ENCODE measurements at places on chromosomes 2 and 18.

DNA sequence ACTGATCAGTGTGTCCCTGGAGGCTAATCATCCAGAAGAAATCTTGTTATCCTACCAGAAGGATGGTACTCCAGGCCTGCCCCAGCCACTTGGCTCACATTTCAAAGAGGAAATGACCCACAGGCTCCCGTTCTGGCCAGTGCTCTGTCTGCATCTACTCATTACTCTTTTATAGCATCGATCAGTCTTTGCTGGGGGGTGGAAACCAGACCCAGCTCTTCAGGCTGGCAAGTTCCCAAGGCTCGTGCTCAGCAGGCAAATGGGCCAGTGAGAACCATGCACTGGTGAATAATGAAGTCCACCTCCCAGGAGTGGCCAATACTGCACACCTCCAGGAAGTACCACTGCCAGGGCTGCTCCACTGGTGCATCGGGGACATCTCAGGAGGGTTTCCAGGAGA, 38.8 kb downstream of the DNER start:
- DNase-seq, result no peak

DNA sequence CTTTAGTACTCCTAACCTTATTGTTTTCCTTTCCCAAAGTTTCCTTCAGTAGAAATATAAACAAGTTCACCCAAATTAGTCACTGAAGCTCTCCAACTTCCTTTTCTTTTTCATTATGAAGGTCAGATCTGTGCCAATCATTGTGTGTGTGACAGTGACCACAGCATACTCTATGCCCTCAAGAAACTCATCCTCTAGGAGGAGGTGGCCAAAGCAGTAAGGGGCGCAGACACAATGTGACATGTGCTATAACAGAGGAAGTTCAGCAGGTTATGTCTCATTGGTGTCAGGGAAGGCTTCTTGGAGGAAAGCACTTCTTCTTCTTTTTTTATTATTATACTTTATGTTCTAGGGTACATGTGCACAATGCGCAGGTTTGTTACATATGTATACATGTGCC, 60.0 kb upstream of the PSME4 start:
- no peak for DNase-seq

GRCh38 chr18:44541159-44541558, 139.5 kb upstream of the SETBP1 start:
- DNase-seq, result no peak

GRCh38 chr2:74104839-74105238, 42.9 kb downstream of the BOLA3 start:
- DNase-seq, result no peak

DNA sequence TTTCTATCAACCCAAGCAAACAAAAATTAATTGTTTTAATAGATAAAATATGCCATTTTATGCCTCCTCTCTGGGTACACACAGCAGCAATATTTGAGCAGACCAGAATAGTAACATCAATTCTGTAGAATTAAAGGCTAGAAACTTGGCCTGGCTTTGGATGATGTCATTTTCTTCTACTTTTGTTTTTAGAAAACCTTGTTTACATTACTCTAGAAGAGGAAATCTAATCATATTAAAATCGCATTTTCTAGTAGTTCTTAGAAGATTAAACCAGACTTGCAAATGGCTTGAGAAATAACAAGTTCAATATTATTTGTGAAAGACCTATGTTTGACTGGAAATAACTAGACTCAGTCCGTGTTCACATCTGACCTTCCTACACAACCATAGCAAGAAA, 102.3 kb upstream of the RFX8 start:
- no peak for DNase-seq

DNA sequence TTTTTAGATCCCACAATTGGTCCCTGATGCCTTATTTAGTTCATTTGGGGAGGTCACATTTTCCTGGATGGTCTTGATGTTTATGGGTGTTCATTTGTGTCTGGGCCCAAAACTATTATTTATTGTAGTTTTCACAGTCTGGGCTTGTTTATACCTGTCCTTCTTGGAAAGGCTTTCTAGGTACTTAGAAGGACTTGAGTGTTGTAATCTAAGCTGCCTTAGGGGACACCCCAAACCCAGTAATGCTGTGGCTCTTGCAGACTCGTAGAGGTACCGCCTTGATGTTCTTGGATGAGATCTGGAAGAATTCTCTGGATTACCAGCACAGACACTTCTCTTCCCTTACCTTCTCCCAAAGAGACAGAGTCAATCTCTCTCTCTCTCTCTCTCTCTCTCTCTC, 25.0 kb upstream of the ITSN2 start:
- no peak for DNase-seq

DNA sequence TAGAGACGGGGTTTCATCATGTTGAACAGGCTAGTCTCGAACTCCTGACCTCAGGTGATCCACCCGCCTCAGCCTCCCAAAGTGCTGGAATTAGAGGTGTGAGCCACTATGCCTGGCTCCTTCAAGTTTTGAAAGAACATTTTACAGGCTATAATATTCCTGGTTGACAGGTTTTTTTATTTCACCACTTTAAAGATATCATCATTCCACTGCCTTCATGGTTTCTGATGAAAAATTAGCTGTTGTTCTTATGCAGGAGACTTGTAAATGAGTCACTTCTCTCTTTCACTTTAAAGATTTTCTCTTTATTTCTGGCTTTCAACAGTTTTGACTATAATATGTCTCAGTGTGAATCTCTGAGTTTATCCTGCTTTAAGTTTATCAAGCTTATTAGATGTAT, 7.9 kb upstream of the ARPC2 start:
- no peak for DNase-seq

DNA sequence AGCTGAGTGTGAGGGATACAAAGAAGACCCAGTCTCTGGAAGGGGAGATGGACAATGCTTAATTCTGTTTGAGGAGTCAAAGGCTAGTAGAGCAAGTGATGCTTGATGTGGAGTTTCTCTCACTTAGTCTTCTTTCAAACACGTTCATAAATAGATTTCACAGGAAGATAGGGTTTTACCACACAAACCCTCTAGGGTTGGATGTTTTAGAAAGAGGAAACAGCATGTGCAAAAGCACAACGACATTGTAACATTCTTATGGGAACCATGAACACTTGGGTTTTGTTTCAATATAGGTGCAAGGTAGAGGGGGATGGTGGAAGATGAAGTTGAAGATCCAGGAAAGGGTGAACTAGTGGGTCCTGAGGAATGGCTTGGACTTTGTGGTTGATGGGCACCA, 10.8 kb upstream of the EFEMP1 start:
- no peak for DNase-seq

GRCh38 chr18:76859474-76860339, 37.4 kb downstream of the ZNF236 start:
- DNase-seq, result peak; percentile 30

DNA sequence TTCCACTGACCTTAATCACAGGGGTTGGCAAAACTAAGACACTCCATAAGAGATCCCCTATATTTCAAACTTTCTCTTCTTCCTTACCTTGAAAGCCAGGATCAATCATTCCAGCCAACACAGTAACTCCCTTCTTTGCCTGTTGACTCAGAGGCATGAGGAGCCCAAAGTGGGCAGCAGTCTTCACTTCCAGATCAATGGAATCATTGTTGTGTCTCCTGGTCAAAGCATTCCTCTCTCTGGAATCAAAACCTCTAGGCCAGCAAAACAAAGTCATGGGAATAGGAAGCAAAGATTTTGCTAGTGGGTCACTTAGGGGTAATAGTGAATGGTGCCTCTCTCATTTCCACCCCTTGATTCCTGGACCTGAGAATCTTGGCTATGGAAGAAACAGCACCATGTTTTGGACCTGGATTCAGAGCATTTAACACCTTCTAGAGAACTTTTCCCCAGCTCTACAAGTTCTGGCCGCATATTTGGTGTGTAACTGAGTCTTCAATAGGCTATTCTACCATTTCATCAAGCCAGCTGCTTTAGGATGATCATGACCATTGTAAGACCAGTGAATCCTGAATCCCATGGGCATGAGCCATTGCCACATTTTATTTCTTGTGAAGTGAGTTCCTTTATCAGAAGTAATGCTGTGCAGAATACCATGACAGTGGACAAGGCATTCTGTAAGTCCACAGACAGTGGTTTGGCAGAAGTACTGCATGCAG, 65.7 kb upstream of the SERPINE2 start:
- DNase-seq, result no peak
